ENCODE measurements at places on chromosomes 4 and X.

GRCh38 chr4:98261405-98262291 lies 464 bp downstream of the RAP1GDS1 start:
- DNase-seq: peak; percentile 33

- DNase-seq: no peak
Observed at GRCh38 chr4:152690706-152691651, 11.2 kb upstream of the TMEM154 start.

- DNase-seq: peak; percentile 77
Observed at GRCh38 chr4:119627267-119628255, 1.0 kb downstream of the PDE5A start.

- no peak for DNase-seq
Observed at GRCh38 chr4:189769131-189769530, 171.5 kb upstream of the FRG1 start.

DNA sequence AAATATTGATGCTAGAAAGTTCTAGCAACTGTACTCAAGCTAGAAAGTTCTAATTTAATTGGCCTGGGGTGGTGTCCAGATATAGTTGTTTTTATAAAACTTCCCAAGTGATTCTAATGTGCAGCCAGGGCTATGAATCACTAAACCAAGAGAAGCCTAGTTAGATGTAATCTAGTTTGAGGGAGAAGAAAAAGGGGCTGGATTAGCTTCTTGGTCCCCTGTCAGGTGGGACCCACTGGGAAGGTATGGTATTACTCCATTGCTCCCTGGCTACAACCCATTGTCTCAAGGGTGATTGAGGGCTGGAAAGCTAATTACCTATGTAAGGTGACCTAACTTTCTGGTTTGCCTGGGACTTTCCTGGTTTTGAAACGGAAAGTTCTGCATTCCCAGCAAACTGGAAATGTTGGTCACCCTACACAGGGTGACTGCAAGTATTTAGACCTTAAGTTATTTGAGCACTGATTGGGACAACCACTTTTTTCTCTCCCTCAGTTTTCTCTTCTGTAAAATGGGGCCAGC lies 23.9 kb upstream of the MSN start:
- DNase-seq: no peak

GRCh38 chr4:63528256-63528991 lies 880.8 kb downstream of the TECRL start:
- DNase-seq: no peak

DNA sequence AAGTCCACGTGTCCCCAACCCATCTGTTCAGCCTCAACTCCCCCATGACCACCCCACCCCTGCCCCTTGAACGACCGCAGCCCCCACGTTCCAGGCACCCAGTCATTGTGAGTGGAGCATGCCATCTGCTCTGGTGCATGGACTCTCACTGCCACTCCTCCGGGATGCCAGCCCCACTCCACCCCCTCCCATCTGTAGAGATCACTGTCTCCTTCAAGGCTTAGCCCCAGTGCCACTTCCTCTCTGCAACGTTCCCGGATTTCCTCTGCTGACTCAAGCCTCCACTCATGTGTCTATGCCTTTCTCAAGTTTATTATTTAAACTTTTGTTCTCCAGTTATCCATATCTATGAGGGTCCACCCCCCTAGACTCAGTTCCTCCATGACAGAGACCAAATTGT lies 54.0 kb downstream of the MAML3 start:
- DNase-seq: peak; percentile 60
